ENCODE measurements at places on chromosomes 5 and 9.

DNA sequence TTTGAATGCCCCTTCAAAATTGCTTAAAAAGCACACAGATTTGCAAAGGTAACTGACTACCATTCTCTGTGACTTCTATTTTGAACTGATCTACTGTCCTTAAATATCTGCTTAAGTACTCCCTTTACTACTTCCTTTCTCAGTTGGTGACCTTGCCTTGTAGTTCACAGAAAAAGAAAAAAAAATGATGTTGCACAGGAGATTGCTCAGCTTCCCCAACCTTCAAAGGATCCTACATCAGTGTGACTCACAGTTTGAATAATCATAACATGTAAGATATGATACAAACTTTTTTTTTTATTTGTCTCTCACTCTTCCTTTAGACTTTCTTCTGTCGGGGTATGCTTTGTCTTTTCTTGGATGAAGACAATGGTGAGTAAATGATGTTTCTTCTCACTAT is 1029.6 kb downstream of the CDH12 start:
- DNase-seq = no peak

- no peak for DNase-seq
Observed at GRCh38 chr5:95181644-95182043, 103.2 kb downstream of the MCTP1 start.

DNA sequence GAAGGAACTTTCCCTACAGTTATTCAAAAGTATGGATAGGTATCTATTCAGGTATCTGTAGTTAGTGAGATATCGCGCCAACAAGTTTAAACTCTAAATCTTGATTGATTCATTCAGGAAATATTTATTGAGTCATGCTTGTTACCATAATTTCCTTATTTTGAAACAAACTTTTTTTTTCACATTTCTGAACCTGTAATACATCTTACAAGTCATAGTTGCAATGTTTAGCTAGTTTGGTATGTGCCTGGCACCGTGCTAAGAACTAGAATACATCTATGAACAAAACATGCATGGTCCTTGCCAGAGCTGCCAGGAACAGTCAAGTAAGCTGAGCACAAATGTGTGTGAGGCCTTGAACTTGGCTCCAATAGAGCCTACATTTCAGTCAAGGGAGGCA is 226.4 kb downstream of the PCSK5 start:
- no peak for DNase-seq

DNA sequence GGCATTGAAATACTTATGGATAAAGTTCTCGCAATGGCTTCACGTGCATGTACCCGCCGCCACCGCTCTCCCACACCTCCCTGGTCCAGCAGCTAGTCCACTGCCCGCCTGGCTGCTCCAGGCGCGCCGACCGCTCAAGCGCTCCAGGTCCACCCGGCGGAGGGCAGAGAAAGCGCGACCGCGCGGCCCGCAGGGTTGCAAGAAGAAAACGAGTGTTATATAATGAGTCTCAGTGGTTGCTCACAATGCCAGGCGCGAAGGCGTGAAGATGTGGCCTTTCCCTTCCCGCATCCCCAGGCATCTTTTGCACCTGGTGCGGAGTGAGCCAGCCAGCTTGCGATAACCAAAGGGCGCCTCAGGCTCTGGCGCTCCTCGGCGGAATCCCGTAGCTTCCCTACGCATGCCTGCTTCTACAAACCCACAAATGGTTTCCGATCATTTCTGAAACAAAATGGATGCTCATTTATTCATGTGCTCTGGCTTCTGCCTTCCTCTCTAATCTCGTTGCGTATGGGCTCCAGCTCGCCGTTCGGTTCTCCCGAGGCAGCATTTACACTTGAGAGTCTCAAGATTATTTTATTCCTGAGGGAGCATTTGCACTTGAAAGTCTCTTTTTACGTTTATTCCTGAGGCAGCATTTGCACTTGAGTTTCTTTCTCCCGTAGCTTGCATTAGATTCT is 25.7 kb downstream of the CDKN2A start:
- DNase-seq = no peak

- DNase-seq = no peak
Observed at GRCh38 chr5:122766130-122766529, 8.8 kb upstream of the SNX2 start.

Data from left ventricle myocardium superior (tissue), 1 donor.